Stimulated activated CD4-positive, alpha-beta T cell treated with anti-CD3 and anti-CD28 coated beads, Interleukin-1b, Interleukin-23, amount 100 ng/mL, for 48 hours (primary cell): ENCODE measurements at places on chromosomes 4 and X.

DNA sequence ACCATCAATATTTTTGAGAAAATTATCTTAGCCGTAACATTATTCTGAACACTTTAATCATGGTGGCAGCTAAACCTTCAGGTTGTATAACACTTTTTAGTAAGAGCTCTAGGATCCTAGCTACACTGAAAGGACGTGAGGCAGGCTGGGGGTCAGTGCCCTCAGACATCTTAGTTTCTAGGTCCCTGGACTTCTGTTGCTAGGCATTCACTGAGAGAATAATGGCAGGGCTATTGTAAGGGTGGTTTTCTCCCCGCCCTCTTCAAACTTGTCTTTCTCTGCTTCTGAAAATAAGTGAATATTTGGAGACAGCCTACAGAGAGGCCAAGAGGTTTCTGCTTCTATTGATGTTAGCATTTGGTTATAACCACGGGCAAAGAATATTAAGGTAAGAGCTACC is 15.4 kb upstream of the MMRN1 start:
- DNase-seq = no peak

DNA sequence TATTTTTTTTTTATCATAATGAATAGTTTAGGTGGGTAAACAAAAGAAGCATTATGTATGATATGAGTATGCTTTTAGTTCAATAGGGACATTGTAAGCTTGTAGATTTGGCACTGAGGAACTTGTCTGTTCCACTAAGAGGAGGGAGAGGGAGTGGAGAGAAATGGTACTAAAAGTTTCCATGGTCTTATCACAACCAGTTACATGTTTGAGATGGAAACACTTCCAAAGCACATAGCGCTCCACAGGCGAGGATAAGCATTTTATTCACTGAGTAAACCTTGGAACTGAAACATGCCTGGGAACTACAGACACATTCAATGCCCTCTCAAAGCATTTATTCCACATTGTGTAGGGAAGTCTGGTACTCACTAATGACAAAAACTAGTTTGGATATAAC is 15.5 kb downstream of the MYOZ2 start:
- no peak for DNase-seq

- DNase-seq = no peak
Measured at GRCh38 chrX:54817220-54817820, 9.8 kb downstream of the MAGED2 start.

DNA sequence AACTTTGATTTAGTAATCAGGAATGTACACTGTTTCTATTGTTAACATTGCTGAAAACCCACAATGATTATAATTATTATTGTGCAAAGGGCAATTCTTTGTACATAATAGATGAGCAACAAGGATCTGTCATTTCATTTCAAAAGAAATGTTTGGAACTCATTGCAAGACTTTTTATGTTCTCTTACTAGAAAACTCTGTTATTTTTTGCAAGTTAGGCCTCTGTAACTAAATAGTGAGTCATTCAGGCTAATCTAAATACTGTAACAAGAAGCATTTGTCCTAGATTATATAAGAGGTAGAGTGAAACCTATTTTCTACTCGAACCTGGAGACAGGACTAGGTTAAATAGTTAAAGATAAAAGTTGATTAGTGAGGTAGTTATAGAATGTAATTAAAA is 93.2 kb upstream of the FAM47B start:
- no peak for DNase-seq

DNA sequence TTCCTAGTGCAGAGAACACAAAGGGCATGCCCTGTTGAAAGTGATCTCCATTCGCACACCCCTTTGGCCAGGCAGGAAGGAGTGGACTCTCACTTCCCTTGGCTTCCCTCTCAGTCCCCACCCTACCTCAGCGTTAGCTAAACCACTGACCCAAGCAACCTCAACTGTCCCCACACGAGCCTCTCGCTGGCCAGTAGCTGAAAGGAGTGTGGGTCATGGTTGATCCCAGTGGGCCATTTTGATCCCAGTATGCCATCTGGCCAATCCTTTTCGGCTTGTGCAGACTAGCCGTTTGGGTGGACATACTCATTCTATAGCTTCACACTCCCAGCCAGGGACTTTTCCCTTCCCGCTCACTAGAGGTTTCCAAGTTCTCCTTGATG is 24.4 kb upstream of the BCORL1 start:
- DNase-seq = no peak

- no peak for DNase-seq
Measured at GRCh38 chr4:16253127-16253960, 27.1 kb upstream of the TAPT1 start.

GRCh38 chr4:153764601-153765368 is 5.0 kb upstream of the RNF175 start:
- no peak for DNase-seq
